ENCODE measurements at places on chromosomes 13 and 19.
A peak's percentile ranks its signal among the peaks of the same experiment; 100 is the strongest.

DNA sequence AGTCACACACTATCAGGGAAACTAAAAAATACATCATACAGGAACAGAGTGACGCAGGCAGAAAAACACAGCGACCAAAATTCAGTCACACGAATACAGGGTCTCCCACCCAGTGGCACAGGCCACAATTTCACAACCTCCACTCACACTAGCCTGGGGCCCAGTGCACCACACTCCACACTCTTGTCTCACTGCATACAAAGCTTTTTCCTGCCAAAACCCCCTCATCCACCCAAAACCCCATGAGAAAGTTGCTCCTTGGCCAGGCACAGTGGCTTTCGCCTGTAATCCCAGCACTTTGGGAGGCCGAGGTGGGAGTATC, 1.2 kb downstream of the S1PR5 start:
- DNase-seq = no peak

- DNase-seq = no peak
Measured at GRCh38 chr13:43356567-43356966, 333.2 kb downstream of the DNAJC15 start.

DNA sequence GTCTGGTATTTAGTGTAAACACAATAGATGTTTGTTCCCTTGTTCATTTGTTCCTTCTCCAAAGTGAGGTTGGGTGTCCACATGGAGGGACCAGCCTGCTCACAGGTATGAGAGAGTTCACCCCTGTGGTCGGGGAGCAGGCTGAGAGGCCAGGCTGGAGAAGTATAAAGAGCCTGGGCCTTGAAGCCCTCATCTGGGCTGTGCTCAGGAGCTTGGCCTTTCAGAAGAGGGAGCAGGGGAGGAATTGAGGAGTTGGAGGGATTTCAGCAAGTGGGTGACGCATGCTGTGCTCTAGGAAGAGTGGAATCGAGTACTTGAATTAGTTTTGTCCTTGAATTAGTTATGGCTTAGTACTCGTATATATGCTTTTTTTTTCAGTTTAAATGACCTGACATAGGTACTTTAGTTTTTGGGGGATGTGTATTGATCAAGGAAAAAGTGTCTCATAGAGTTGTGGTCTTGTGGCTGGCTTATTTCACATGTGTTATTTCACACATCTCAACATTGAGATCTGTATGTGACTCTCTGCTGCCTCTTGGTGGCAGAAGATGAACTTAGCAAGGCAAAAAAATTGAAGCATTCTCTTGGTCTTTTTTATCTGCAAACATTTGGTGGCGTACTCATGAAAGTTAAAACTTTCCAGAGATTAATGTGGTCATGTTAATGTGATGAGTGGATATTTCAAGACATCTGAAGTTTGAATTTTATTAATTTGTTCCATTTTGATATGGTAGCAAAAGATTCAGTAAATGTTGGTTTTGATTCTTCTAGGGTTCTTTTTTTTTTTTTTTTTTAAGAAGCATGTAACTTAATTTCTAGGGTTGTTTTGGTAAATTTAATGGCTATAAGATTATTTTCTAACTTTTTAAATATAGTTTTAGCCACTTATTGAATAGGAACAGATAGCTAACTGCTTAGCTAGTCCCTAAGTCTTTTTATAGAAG, 54.3 kb downstream of the SLAIN1 start:
- DNase-seq = peak; percentile 13

DNA sequence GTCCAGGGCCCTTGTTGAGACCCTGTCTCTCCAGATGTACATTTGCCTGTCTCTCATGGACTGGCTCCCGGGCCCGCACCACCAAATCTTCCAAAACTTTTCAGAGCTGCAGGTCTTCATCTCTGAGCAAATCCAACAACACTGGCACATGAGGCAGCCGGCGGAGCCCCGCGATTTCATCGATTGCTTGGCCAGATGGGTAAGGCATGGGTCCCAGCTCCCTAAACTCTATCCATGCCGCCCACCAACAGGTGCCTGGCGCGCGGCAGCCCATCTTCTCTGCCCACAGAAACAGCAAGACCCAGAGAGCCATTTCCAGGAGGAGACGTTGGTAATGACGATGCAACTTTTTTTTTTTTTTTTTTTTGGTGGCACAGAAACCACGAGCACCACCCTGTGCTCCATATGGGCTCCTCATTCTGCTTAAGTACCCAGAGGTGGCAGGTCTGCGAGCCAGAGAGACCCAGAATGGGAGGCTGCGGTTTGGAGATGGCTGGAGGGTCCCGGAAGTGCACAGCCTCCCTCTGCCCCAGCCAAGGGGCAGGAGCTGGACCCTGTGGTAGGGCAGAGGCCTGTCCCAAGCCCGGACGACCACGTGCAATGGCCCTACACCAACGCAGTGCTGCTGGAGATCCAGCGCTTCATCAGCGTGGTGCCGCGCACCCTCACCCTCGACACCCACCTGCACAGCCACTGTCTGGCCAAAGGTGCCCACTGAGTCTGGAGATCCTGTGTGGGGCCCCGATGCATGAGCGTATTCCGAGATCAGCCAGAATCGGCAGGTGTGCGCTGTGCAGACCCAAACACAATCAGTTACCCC, 22.6 kb downstream of the CYP2F1 start:
- DNase-seq = no peak

- DNase-seq = no peak
Measured at GRCh38 chr13:97904059-97904458, 49.4 kb upstream of the IPO5 start.

Measured in stimulated activated CD8-positive, alpha-beta memory T cell treated with anti-CD3 and anti-CD28 coated beads, Interleukin-2, amount 100 ng/mL, for 1 hour (primary cell).